ENCODE measurements at places on chromosomes 6 and 20. TPM values are rescaled to one million over a fixed set of nuclear protein-coding genes. Genes with fewer than 3 reads are reported as not detected.

- DNase-seq: no peak
Measured at GRCh38 chr6:40456390-40457013, 130.7 kb downstream of the LRFN2 start.

The FAM209B gene
- total RNA-seq: 0.64 TPM

DNA sequence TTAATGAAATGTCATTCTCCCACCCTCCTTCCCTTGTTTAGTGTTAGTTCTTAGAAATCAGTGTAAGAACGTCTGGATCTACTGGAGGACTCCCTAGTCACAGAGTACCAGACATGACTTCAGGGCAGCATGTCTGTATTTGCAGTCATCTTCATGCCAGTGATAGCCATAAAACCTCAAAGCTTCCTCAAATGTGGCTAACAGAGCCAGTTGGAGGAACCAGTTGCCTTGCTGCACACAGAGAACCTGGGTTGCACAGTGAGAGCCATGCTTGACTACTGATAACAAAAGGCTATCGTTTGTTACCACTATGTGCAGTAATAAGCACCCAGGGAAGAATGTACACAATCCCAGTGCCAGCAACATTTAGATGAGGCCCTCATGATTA, 20.1 kb downstream of the NT5E start:
- DNase-seq: no peak

GRCh38 chr6:45697605-45698004, 318.1 kb downstream of the CLIC5 start:
- DNase-seq: no peak

DNA sequence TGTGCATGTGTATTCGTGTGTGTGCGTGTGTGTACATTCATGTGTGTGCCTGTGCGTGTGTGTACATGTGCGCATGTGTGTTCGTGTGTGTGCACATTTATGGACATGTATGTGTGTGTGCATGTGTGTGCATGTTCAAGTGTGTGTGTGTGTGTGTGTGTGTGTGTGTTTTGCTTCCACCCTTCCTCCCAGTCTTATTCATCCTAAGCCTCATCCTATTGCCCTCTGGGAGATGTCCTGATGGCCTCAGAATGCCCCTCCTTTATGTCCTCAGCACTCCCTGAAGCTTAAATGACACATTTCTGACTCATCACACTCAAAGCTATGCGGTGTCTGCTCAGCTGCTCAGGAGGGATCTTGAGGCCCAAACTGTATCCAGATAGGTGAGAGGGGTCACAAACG, 76.6 kb upstream of the CCDC167 start:
- no peak for DNase-seq

GRCh38 chr6:151240791-151241642, 1.2 kb downstream of the AKAP12 start:
- peak; percentile 87 for DNase-seq

GRCh38 chr20:53654932-53655624, 61.4 kb upstream of the ZNF217 start:
- DNase-seq: no peak

- no peak for DNase-seq
Measured at GRCh38 chr6:91654357-91654756, 1067.5 kb upstream of the MAP3K7 start.

The DNAH8 gene
- not detected for total RNA-seq

The PPP1R11 gene
- 31.4 TPM for total RNA-seq

DNA sequence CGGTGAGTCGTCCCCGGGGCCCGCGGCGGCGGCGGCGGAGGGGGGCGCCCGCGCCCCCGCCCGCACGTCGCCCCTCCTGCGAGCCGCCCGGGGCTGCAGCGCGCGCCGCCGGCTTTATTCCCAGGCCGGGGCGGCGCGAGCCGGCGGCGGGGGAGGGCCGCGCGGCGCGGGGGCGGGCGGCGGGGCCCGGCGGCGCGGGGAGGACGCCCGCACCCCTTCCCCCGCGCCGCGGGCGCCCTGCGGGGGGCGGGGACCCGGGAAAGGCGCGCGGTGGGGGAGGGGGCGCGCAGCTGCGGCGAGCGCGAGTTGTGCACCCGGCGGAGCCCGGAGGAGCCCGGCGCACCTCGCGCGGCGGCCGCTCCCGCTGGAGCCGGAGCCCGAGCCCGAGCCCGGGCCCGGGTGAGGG, 646 bp downstream of the HMGA1 start:
- peak; percentile 90 for DNase-seq

DNA sequence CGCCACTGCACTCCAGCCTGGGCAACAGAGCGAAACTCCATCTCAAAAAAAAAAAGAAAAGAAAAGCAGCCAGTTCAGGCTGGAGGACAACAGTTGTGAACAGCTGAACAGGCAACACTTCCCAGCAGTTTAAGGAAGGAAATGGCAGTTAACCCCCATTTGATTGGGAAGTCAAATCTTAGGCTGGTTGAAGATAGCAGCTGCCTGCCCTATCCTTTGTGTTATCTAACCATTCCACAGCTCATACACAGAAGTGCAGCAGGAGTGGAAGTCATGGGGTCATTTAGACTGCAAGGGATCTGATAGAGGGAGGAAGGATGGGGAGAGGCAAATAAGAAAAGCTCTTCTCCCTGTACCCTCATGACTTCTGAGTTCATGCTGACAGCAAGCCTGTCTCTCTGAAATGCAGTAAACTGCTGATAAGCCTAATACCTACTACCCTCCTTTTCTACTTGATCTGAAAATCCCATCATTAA, 35.3 kb downstream of the KCTD20 start:
- no peak for DNase-seq

GRCh38 chr6:148336901-148337300, 5.7 kb upstream of the SASH1 start:
- DNase-seq: no peak

The UQCC2 gene
- total RNA-seq: 25.7 TPM

The TGM3 gene
- 1.0 TPM for total RNA-seq

DNA sequence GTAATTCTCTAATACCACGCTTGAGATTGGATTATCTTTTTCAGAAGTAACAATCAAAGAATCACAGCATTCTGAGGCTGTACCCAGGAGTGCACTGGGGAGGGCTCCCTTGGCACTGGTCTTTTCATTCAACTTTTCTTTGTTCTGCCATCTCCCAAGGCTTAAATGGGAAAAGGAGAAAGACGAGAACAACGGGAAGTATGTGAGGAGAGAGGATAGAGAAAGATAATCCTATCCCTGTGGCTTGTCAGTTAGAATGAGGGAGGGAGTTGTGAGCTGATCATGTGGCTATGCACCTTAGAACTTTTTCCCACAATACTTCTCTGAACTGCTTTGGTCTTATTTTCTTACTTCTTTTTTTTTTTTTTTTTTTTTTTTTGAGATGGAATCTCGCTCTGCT, 83.1 kb downstream of the CAP2 start:
- DNase-seq: no peak

DNA sequence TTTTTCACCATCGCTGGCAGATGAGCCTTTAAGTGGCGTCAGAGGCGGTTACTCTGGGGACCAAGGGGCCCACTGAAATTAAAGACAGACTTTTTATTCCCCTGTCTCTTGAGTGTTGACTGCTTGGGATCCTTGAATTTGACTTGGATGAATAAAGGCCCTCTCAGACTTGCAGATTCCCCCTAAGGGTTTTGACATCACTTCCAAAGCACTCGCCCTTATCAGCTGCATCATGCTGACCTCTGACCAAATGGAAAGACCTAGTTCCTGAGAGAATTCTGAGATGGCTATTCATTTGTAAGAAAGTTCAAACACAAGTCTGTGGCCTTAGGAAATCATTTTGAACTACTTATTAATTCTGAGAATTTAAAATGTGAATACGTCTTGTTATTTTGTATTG, 13.5 kb upstream of the MOXD1 start:
- no peak for DNase-seq

DNA sequence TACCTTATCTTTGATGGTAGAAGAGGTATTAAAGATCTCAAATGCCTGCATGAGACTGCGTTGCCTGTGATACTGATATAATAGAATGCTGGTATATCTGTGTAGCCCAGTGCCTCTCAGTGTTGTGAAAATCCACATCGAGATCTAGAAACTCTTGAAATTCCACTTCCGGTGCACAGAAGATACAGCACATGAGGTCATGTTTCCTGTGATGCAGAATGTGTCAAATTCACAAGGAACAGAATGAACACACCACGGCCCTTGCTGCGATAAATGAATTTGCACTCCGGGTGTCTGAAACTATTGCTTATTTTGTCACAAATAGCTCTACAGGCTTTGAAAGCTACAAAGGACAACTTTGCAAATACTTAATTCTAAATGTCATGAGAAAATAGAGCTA, 687.9 kb upstream of the AGPAT4 start:
- DNase-seq: no peak

The ATP9A gene
- 15.7 TPM for total RNA-seq

GRCh38 chr20:9573335-9574151, 59.2 kb downstream of the LAMP5 start:
- no peak for DNase-seq

GRCh38 chr6:147554281-147554680, 45.8 kb downstream of the SAMD5 start:
- no peak for DNase-seq

Data from upper lobe of left lung (tissue), 6 donors.